ENCODE measurements at places on chromosomes 4 and X.

DNA sequence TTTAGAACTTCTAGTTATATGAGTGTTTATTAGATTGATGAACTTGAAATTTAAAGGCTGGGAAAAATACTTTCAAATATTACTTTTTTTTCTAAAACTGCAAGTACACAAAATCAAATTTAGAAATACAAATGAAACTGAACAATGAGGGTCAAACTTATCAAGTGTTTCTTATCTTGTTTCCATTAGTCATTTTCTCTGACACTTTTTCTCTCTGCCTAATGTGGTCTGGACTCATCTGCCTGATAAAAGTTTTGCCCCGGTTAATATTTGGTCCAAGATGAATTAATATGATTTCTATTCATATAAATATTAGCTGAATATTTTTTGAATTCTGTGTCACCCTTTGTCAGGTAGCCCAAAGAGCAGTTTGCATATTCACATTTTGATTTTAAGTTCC, 8.7 kb upstream of the HPGDS start:
- no peak for DNase-seq

DNA sequence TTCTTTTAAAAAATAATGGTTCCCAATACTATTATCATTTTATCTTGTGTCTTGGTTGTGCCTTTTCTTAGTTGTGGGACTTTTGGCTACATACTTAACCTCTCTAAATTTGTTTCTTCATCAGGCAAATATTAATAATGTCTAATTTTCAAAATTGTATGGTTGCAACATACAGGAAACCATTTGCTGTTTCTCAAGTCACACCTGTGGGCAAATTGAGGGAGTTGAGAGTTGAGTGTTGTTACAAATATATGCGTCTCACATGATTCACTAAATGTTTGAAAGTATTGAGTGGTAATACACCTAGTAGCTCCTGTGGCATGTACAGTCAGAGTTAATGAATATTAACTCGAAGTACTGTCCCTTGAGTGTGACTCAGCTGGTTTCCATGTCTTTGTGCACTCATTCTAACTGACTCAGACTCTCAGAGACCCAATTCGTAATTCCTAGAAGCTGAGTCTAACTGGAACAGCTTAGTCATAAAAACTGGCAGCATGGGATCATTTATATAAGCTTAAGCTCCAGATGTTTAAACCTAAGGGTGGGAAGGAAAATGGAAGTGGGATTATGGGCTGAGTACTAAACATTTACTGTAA, 802.4 kb downstream of the TRIML1 start:
- DNase-seq: peak; percentile 98

DNA sequence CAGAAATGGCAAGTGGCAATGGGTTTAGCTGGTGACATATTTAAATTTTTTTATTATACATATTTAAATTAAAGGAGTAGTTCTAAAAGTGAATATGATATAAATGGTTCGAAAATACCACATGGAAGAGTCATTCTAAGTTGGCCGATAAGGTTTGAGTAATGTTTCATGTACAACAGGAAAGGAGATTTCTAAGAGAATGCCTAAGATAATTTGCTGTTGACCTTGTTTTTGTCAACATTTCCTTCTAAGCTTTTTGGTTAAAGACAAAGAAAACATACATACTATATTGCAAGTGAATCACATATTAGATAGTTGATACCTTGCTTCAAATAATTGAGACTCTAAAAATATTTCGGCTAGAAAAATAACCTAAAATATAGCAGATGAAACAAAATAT, 526.6 kb upstream of the SLIT2 start:
- no peak for DNase-seq

DNA sequence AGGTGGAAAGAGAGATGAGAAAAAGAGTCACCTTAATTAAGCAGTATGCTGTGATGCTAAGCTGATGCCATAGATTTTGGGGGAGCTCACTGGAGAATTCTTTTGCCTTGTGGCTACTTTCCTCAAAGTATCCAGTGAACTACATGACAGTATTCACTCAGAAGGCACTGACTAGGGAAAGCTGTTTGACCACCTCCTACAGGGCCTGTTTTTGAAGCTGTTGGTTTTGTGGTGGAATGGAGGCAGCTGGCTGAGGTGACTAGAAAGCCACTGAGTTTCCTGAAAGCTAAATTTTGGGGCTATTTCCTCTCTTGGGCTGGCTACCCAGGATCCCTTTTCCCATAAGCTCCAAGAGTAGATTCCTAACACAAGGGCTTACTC, 124.8 kb upstream of the EOLA2 start:
- no peak for DNase-seq

DNA sequence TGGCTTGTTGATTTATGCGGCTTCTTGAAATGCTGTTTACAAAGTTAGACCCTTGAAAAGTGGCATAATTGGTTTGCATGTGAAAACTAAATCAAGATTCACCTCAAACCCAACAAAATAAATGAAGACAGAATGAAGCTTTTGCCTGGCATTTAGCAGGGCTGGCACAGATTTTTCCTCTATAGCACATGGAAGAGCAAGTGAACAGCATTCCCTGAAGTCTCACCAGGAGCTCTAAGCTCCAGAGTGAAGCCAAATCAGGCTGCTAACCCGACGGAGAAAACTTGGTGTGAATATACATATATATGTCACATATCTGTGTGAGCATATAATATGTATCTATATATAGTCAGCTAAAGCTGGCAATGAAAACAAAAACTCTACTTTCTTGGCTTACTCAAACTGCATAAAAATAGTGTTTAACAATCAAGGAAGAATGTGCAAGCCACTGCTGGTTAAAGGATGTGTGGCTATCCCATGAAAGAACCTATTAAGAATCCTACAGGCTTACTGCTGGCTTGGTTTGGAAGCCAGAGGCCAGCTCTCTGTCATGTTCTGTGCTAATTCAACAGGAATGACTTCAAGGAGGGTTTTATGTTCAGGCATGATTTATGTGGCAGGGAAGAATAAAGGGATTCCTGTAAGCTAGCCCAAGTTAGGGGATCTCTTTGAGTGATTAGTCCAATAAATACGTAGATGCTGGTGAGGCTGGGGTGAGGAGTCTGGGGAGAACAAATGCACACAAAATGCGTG, 69.9 kb downstream of the MFAP3L start:
- no peak for DNase-seq

DNA sequence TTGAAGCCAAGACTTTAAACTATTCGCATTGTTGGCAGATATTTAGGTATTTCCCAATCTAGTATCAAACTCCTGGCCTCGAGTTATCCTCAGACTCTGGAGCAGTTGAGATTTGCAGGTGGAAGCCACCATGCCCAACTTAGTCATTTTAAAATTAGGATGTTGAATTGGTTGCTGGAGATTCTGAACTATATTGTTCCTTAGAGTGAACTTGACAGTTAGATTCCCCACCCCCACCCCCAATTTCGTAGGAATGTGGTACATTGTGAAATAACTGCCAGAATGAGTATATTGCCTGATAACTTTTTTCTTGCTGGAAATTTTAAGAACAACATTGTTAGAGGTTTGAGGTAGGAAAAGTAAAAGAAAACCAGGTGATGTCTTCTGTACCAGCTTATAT, 2.3 kb downstream of the NOCT start:
- no peak for DNase-seq

DNA sequence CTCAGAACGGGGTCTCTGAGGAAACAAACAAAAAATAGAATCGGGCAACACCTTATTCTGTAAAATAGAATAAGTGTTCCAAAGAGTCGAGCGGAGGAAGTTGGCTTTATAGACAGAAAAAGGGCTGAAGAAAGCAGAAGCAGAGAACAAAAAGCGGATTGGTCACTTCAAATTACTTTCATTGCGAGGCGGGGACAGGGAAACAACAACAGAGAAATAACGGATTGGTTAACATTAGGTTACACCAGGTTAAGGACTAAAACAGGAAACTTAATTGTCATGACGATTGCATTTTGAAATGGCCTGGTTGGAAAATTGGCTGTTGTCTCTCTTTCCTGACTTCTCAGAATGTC, 433 bp upstream of the COQ2 start:
- peak; percentile 66 for DNase-seq

DNA sequence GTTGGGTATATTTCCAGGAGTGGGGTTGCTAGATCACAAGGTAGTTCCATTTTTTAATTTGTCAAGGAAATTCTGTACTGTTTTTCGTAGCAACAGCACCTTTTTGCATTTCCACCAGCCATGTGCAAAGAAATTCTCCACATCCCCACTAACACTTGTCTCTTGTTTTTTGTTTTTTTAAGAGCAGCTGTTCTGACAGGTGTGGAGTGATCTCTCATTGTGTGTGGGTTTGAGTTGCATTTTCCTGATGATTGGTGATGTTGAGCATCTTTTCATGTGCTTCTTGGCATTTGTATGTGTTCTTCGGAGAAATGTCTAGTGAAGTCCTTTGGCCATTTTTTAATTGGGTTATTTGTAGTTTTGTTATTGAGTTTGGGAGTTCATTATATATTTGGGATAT, 80.3 kb upstream of the PUDP start:
- no peak for DNase-seq

DNA sequence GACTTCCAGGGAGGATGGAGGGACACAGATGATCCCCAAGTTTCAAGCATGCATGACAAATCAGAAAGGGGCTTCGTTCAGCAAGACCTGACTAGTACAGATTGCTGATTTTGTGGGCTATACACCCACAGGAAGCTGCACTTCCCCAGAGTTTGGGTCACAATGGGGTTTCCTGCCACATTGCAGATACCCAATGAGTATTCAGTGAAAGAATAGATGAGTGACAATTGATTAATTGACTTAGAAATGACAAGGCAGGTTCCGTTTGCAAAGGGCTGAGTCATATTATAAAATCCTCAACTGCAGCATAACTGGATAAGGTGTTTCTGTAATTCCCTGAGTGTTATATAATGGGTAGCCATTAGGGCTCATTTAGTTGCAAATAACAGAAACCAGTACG, 146.6 kb upstream of the TBL1X start:
- no peak for DNase-seq

- no peak for DNase-seq
These were observed 709 bp downstream of the GPAT3 start for GRCh38 chr4:83536362-83537272.

GRCh38 chr4:60117726-60118323, 1082.3 kb upstream of the ADGRL3 start:
- no peak for DNase-seq

DNA sequence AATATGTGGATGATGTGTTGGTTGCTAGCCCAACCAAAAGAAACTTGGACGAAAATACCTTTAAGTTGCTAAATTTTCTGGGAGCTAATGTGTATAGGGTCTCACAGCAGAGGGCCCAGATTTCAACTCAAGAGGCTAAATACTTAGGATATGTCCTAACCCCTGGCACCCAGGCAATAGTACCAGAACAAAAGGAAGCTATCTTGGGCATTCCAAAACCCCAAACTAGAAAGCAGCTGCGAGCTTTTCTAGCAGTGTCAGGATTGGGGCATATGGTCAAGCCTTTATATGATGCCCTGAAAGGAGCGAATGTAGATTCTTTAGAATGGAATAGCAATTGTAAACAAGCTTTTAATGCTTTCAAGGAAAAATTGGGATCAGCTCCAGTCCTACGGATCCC, 10.6 kb downstream of the CXCL2 start:
- no peak for DNase-seq

- no peak for DNase-seq
These were observed 112.7 kb downstream of the BCOR start for GRCh38 chrX:39985071-39985470.

DNA sequence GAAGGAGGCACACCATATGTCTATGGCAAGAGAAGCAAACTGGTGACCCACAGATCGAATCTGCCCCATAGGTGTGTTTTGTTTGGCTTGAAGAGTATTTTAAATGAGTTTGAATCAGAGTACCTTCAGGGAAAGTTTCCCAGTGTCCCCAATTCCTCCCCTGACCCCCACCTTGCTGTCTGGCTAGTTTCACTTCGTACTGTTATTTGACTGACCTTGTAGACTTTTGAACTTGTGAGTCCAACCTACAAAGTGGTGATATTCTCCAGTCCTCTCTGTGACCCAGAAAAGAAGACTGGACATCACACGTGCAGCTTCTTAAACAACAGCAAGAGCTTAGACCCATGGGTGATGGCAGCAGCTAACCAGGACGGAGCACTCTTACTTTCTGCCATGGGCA, 39.4 kb downstream of the PHKA2 start:
- no peak for DNase-seq

- DNase-seq: peak; percentile 25
These were observed 34.9 kb downstream of the MMRN1 start for GRCh38 chr4:89929425-89930159.

- no peak for DNase-seq
These were observed at the start of gene SFRP2 for GRCh38 chr4:153788413-153789276. Gene SFRP2, minus strand, starts transcription at chr4:153789083. Its CDS starts 248 bp downstream, at chr4:153788835.

DNA sequence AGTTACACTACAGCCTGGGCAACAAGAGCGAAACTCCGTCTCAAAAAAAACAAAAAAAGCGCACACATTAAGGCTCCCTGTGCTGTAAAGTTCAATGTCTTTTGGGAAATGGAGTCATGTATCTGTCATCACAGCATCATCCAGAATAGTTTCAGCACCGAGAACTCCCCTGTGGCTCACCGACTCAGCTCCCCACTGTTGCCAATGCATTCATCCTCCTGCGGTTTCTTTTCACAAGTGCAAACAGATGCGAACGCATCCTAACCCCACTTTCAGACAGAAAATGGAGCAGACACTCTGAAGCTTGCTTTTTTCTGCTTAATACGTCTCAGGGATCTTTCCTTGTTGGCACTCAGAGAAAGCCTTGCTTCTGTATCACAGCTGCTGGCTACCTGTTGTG, 13.8 kb upstream of the SH3TC1 start:
- DNase-seq: peak; percentile 77

- peak; percentile 81 for DNase-seq
These were observed 795 bp upstream of the SH3KBP1 start for GRCh38 chrX:19887911-19888879.

DNA sequence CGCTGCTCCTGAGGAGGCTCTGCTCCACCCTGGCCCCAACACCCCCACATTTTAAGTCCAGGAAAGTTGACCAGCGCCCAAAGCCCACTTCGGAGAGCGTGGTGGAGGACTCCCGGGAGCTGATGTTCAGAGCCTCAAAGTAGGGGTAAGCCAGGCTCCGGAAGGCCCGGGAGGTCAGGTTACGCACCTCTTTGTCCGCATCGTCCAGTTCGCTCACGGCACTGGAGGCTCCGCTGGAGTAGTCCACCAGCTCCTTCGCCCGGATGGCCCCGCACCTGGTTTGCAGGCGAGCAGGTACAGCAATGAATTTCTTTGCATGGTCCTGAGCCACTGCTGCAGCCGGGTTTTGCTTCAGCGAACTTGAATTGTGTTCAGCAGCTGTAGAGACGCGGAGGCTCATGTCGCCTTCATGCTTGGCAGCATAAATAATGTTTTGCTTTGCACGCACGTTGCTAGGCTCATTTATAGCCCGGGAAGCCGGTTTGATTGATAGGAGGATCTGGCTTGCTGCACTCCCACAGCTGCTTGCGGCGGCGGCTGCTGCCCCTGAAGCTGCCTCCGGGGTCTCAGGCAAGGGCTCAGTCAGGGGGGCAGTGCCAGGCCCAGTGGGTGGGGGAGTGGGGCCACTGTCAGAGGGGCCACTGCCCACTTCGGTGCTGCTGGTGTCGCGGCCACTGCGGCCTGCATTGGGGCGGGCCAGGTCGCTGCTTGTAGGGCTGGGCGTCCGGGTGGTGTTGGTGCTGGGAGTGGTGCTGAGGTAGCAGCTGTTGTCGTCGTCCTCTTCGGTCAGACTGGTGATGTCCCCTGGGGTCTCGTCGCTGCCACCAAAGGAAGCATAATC, 4.8 kb downstream of the C4orf54 start:
- DNase-seq: no peak

- DNase-seq: no peak
These were observed 102.8 kb downstream of the C4orf51 start for GRCh38 chr4:145782756-145783155.

GRCh38 chr4:153789741-153790499, 1.0 kb upstream of the SFRP2 start:
- no peak for DNase-seq
